ENCODE measurements at places on chromosomes 3 and 15.

DNA sequence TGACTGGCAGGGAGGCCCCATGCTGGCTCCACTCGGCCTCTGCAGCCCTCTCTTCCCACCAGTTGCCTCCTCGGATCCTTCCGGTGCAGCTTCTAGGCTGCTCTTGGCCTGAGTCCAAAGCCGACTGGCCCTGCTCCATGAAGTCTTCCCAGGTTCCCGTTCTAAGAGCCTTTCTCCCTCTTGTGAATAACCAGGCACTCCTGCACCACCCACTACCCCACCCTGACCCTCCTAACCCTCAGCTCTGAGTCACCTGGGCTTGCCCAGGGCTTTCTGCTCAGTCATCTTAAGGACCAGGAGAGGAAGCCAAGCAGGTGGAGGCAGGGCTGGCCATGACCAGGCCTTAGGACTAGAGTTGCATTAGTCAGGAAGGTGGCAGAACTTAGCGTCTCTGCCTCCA lies 28.1 kb upstream of the CNBP start:
- DNase-seq, result no peak

- DNase-seq, result no peak
These were observed 25.8 kb downstream of the TMEM43 start for GRCh38 chr3:14150491-14151230.

DNA sequence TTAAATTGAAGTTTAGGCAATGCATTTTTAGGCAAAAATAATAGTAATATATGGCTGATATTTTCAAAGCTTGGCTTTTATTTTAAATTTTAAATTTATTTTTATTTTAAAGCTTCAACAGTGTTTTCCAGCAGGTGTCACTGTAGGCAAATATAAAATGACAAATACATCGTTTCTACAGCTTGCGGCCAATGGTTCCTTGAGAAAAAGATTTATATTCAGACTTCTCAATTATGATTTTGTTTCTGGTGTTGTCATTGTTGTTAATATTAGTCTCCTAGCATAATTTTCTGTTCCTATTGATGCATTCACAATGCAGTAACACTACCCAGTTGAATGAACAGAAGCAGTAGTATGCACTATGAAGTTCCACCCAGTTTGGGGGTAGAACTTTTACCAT lies 220.7 kb upstream of the DNAJC19 start:
- no peak for DNase-seq

- no peak for DNase-seq
These were observed 158.7 kb downstream of the APBA2 start for GRCh38 chr15:29044503-29044901.

GRCh38 chr15:35003928-35004327 lies 15.8 kb upstream of the ZNF770 start:
- DNase-seq, result no peak

DNA sequence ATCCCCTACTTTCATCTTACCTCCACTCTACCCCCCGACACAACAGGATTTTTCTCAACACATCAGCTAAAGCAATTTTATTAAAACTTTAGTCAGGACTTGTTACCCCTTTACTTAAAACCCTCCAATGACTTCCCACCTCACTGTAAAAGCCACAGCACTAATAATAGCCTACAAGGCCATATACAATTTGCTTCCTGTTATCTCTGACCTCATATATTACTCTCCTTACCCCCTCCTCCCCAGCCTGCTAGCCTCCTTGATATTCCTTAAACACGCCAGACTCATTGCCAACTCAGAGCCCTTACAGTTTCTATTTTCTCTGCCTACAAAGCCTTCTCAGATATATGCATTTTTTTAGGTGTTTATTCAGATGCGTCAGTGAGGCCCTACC lies 54.4 kb downstream of the DCUN1D1 start:
- DNase-seq, result no peak

GRCh38 chr15:33314069-33314468 lies 3.3 kb downstream of the RYR3 start:
- no peak for DNase-seq

DNA sequence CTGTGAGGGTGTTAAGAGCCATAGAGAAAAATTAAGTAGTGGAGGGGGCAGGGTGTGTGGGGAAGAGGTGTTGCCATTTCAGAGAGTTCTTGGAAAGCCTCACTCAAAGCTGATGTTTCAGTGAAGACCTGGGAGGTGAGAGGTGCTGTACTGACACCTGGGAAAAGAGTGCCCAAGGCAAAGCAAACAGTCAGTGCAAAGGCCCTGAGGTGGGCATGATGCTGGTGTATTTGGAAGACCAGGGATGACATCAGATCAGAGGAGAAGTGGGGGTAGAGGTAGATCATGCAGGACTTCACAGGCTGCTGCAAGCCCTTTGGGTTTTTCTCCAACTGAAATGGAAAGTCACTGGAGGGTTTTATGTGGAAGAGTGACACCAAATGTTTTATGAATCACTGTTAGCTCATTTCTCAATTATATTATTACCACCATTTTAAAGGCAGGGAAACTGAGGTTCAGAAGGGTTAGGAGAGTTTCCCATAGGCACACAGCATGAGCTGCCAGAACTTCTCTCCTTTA lies 42.8 kb upstream of the SMAD3 start:
- DNase-seq, result no peak

DNA sequence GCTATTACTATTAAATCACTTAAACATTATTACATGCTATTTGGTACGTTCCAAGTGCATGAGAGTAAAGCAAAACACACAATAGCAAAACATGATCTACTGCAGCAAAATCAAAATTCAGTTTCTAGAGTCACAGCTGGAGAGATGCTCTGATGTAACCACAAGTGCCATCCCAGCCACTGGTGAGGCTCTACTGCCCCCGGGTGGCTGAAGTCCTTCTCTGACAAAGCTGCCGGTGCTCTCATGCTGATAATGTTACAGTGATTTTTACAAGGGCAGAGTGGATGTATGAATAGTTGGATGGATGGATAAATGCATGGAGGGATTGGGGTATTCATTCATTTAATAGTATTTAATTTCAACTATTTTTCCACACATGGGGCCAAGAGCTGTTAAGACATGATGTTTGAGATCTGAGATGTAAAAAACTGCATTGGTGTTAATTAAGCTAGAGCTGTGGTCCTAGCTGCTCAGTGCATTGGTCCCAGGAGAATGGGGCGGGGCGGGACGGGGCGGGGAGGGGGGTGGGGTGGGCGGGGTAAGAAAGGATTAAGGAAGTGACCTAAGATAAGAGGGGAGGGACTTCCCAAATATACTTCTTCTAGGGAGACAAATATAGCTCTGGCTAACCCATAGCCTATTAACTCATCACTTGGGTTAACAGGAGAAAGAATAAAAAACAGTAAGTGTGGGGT lies 5.3 kb upstream of the SPESP1 start:
- peak; percentile 57 for DNase-seq

GRCh38 chr3:155233213-155233612 lies 60.3 kb downstream of the STRIT1 start:
- DNase-seq, result no peak

GRCh38 chr3:171646357-171647133 lies 163.7 kb downstream of the PLD1 start:
- no peak for DNase-seq

DNA sequence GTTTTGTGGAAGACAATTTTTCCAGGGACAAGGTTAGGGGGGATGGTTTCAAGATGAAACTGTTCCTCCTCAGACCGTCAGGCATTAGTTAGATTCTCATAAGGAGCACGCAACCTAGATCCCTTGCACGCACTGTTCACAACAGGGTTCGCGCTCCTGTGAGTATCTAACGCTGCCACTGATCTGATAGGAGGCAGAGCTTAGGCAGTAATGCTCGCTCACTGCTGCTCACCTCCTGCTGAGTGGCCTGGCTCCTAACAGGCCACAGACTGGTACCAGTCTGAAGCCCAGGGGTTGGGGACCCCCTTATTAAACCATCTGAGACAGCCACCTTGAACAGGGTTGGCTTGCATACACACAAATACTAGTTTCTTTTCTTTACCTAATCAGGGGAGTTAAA lies 13.5 kb upstream of the IMPG2 start:
- no peak for DNase-seq

DNA sequence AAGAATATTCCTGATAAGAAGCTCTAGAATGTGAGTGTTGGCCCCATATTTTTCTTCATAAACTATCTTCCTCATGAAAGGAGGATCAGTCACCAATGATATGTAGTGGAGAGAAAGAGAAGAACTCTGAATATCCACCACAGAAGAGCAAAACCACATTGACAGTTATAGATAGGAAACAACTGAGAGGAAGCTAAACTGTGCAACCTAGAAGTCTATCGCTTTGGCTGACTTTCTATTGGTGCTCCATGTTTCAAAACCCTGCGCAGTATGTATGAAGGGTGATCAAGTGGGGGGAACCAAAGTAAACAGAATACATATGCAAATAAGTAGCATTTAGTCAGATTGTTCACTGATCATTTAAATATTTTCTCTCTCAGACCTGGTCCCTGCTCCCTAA lies 41.0 kb upstream of the ZNF280D start:
- DNase-seq, result no peak

DNA sequence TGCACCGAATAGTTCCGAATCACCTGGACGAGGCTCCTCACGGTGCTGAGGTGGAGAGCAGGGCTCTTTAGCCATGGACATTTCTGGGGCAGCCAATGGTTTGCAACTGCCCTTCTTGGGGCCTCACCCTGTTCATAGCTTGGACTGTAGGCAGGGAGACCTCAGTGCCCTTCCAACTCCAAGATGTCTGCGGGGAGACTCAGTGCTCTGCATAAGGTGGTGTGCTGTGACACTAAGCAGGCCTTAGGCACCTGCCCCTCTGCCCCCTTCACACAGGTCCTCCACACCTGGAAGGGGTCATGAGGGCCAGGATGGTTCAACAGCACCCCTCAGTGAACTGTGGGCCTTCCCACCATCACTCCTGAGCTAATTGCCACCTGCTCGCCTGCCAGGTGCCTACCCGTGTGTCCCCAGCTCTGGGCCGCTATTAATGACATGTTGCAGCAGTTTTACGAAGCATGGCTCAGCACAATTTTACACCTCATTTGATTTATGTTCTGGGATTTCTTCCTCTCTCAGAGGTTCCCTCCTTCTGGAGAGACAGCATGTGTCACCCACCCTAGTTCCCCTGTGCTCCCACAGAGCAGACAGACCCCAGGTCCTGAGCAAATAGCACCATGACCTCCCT lies 101.2 kb upstream of the SMAD3 start:
- DNase-seq, result no peak

DNA sequence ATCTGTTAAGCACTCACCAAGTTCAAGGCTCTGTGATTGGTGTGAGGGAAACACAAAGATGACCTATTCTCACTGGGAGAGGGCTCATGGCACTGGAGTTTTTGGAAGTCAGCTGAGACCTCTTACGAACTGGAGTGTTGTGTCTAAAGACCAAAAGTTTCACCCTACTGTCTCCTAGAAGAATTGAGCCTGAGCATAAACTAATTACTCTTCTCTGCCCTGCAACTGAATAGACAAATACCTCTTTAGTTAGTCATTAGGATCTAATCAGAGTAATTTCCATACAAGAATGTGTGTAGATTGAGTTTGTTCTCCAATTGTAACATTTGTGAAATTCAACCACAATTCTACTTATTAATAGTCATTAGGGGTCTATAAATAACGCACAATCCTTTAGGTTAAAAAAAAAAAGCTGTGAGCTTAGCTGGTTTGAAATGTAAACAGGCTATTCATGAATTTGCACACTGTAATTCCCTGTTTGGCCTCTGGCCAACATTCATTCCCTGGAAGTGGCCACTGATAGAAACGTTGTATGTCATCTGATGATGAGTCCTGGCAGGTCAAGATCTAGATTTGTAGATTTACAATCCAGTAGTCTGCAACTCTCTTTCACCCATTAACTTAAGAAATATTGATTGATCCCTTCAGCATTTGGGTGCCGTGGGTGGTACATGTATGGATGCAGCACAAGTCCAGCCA lies 76.8 kb upstream of the SOX14 start:
- no peak for DNase-seq

- DNase-seq, result no peak
These were observed 136.4 kb upstream of the GOLGA6L4 start for GRCh38 chr15:84099181-84099580.

GRCh38 chr3:153129426-153129825 lies 32.6 kb upstream of the RAP2B start:
- no peak for DNase-seq

DNA sequence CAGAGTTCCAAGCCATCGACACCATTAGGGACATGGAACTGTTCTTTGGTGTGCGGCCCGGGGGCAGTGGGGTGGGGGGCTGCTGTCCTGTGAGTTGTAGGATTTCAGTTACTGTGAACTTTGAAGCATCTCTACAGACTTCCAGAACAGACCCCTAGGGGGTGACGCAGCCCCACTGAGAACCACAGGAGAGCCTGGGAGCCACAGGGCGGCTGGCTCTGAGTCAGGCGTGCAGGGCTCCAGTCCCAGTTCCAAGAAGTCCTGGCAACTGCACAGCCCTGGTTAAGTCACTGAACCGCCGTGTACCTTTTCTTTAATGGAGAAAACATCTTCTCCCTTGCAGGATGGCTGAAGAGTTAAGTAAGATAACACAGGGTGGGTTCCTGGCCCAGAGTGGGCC lies 23.5 kb upstream of the LRTM1 start:
- DNase-seq, result no peak

- DNase-seq, result no peak
These were observed 203.0 kb downstream of the TIGIT start for GRCh38 chr3:114496874-114497273.

- no peak for DNase-seq
These were observed 14.1 kb downstream of the TTC21A start for GRCh38 chr3:39121621-39122020.

DNA sequence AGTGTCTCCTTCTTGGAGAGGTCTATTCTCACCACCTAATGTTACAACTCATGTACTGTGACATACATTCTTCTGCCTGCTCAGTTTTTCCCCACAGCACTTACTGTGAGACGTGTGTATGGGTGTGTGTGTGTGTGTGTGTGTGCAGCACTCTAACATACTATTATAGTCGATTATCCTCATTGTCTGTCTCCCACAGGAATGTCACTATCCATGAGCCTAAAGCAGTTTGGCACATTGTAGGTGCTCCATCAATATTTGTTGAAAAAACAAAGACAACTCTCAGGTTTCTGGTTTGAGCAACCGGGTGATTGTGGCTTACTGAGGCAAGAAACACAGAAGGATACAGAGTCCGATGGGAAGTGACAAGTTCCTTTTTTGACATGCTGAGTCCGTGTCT lies 8.6 kb upstream of the ZNF148 start:
- DNase-seq, result no peak

- DNase-seq, result no peak
These were observed 910.2 kb downstream of the ROBO1 start for GRCh38 chr3:78857494-78858111.

DNA sequence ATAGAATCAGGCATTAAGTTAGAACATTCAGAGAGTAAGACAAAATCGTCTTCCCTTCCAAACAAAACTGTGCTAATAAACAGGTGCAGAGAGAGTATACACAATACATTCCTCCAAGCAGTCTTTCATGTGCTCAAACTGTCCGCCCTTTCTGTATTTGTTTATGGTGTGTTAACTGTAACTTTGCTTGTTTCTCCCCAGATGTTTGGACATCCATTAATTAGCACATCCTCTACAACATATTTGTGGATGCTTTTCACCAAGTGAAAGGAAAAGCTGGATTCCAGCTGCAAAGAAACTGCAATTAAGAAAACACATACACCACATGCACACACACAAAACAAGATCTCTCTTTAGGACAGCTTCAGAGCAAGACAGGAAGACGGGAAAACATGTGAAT lies 912.6 kb downstream of the NTRK3 start:
- no peak for DNase-seq

GRCh38 chr3:148513096-148513543 lies 184.6 kb upstream of the AGTR1 start:
- DNase-seq, result no peak

- peak; percentile 21 for DNase-seq
These were observed 557 bp downstream of the DENND4A start for GRCh38 chr15:65791335-65792137.

Measured in CD8-positive, alpha-beta T cell (primary cell).